Dermis blood vessel endothelial cell (primary cell): ENCODE measurements at places on chromosomes 2 and 18. TPM values are rescaled to one million over a fixed set of nuclear protein-coding genes. Genes with fewer than 3 reads are reported as not detected.

Gene LYG2
- total RNA-seq = not detected in 2 replicates

Gene CHMP1B
- total RNA-seq = 71.8 and 89.3 TPM in 2 replicates

Gene INHBB
- 8.5 and 11.8 TPM in 2 replicates for total RNA-seq

Gene DSG1
- total RNA-seq = not detected in 2 replicates

Gene HOXD12
- total RNA-seq = not detected in 2 replicates

Gene MC2R
- total RNA-seq = not detected in 2 replicates

Gene IL1R2
- 0.28 and 0.34 TPM in 2 replicates for total RNA-seq

Gene C1D
- total RNA-seq = 8.3 and 20.8 TPM in 2 replicates

Gene UBE2E3
- total RNA-seq = 51.9 and 75.2 TPM in 2 replicates

Gene TRIM54
- 0.74 and 1.2 TPM in 2 replicates for total RNA-seq

Gene DPP10
- not detected in 2 replicates for total RNA-seq

Gene RAD51AP2
- total RNA-seq = not detected in 2 replicates

Gene NEB
- total RNA-seq = 1.0 and 1.2 TPM in 2 replicates

GRCh38 chr2:43391201-43391877 is 164.9 kb upstream of the ZFP36L2 start:
- no peak for DNase-seq

GRCh38 chr2:66700677-66701066 is 265.7 kb downstream of the MEIS1 start:
- DNase-seq = no peak

DNA sequence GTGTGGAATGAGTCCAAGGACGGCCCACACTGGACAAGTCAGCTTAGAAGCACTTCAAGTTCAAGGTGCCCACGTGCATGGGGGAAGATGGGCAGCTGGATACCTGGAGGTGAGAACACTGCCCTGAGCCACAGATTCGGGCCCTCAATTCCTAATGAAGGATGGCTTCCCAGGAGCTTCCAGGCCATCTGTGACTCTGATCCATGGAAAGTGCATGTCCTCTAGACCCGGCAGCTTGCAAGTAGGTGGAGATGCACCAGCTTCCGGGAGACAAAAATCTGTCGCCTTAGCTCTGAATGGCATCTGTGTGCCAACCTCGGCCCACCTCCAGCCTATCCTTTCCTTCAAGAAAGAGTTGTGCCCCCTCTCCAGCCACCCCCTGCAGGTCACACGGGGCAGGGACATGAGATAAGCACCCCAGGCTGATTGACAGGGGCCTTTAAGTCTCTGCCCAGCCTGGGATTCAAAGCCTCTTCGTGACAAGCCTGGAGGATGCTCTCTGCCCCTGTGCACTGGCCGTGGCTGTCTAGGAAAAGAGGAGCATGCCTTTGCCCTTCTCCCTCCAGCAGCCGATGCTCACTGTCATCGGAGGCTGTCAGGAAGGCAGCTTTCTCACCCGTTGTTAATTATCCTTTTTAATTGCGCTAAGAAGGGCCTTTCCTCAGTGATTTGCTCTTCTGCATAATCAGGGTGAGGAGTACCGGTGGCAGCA is 65.5 kb downstream of the BIN1 start:
- no peak for DNase-seq

- DNase-seq = peak; percentile 85
Observed at GRCh38 chr18:29154758-29155725, 978.1 kb upstream of the CDH2 start.

DNA sequence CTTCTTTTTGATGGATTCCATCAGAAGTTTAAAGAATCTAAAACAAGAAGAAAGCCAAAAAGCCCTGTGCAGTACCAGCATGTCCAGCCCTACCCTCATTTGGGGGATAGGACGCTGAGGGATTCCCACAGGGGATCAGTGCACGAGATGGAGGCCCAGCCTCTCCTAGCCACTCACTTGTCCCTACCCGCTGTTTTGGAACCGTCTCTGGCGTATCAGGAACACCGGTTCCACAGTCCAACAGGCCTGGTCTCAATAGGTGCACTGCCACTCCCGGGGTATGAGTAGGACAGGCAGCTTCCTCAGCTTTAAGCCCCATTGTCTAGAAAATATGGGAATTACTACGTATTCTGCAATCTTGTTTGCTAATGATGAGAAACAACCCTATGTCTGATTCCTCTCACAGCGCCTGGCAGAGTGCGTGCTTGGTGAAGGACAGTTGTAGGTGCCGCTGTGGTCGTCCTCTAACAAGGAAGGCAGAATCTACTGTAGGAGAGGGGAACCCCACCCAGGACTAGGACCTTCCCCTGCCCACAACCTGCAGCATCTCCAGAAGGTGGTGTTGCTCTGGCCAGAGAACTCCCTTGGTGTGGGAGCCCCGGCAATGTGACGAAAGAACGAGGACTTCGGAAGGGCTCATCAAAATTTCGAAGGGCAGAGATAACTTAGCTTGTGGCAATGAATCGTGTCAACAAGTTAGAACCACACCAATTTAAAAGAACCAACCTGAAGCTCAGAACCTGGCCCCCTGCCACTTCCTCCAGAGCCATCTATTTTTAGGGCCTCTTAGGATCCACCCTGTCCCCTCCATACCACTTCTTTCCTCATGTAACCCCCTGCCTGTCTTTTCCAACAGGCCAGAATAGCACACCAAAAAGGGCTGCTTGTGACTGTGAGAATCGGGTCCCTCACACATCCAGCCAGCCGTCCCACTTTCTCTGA is 71.7 kb downstream of the POLR1A start:
- DNase-seq = no peak

DNA sequence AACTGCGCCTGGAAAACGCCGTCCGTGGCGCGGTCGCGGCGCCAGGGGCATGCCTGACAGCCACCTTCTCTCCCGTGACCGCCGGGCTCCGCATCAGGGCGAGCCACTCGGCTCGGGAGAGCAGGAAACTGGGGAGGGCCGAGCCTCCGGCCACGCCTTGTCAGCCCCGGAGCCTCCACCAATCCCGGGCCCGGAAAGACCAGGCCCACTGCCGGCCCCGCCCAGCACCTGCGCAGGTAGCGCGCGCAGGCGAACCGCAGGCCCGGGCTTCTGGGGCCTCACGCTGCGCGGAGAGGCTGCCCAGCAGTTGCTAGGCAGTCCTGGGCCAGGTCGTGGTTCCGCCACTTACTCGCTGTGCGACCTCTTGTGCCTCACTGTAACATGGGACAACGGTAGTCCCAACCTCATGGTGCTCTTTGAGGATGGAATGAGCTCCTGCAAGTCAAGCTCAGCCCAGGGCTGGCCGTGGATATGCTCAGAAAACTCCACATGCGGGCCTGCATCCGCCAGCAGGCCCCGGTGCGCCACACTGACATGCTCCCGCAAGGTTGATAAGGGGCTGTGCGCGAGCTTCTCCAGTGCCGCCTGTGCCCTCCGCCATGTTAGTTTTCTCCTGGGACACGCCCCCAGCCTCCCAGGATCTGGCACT is 97.1 kb downstream of the INHBB start:
- DNase-seq = no peak

DNA sequence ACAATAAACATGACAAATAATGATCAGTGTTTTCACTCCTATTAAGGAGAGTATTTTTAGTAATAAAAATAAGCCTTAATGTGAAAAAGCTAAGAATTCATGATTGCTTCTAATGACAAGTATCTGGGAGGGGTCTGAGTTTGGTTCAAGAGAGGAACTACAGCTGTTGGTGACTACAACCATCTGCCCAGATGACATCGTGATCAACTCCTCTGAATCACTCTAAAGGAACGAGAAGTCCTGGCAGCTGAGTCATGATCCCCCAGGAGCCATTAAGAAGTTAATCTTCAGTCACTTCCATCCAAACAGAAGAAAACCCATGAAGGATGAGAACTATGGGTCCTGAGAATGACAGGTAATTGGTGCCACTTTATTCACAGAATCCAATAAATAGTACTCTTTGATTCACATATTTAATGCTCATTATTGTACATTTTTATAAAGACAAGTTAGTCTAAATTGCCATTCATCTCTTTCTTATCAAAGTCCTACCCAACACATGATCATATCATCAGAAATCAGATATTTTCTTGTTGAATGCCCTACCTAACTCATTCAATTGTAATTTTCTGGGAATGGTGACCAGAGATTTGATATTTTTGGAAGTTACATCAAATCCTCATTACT is 6.8 kb downstream of the TFPI start:
- peak; percentile 95 for DNase-seq

- no peak for DNase-seq
Observed at GRCh38 chr2:147639891-147640290, 204.9 kb upstream of the ACVR2A start.

DNA sequence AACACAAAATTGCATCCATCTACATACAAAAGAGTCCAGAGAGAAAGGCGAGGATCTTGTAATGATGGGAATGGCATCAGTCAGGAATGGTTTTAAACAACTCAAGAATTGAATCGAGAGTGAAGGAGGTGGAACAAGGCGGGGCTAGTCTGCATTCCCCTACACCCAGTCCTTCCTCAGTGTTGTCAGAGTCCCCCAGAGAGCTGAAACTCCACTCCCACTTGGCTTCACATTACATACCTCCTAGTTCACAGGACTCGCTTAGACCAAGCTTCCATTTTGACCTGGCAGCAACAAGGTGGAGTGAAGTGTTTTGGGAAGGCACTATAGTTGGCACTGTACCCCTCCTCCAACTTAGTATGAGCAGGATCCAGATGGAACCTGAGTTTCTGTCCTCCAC is 1273.5 kb upstream of the CRIM1 start:
- no peak for DNase-seq

DNA sequence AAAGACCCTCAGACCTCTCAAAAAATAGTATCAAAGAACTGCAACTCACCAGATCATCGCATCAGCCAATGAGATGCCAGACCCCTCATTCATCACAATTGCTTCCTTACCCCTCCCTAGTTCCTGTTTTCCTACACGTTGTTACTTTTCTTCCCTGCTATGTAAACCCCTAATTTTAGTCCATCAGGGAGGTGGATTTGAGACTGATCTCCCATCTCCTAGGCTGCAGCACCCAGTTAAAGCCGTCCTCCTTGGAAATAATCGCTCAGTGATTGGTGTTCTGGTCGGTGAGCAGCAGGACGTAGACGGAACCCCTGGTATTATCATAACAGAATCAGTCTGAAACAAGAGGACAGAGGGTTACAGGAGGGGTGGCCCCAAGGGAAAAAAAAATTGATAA is 44.0 kb upstream of the MAP4K4 start:
- DNase-seq = no peak

- no peak for DNase-seq
Observed at GRCh38 chr2:95041060-95041823, 15.7 kb downstream of the MAL start.

DNA sequence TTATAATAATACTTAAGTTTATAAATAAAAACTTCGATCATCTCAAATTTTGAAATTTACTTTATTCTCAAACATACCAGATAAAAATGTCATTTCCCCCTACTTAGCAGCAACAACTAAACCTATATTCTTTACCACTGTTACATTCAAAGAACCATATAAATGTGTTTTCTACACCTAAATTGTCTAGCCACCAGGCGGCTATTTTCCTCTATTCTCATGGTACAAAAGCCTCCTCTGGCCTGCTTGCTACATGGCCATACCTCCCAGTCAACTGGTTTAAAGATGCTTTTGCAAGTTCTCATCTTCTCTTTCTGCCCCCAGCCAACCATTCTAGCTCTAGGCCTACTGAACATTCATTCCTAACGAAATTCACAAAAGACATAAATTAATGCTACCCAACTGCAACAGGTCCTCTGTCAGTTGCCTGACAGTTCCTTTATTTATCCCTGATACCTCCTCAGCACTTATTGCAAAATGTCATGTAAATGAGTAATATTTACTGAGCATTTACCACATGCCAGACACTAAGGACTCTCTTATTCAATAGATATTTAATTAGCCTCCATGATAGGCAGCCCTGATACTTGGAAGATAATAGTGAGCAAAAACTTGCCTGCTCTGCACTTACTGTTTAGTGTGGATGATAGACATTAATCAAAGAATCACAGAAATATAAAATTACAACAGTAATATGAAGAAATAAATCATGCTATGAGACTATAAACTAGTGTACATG is 5.0 kb downstream of the C1D start:
- no peak for DNase-seq

DNA sequence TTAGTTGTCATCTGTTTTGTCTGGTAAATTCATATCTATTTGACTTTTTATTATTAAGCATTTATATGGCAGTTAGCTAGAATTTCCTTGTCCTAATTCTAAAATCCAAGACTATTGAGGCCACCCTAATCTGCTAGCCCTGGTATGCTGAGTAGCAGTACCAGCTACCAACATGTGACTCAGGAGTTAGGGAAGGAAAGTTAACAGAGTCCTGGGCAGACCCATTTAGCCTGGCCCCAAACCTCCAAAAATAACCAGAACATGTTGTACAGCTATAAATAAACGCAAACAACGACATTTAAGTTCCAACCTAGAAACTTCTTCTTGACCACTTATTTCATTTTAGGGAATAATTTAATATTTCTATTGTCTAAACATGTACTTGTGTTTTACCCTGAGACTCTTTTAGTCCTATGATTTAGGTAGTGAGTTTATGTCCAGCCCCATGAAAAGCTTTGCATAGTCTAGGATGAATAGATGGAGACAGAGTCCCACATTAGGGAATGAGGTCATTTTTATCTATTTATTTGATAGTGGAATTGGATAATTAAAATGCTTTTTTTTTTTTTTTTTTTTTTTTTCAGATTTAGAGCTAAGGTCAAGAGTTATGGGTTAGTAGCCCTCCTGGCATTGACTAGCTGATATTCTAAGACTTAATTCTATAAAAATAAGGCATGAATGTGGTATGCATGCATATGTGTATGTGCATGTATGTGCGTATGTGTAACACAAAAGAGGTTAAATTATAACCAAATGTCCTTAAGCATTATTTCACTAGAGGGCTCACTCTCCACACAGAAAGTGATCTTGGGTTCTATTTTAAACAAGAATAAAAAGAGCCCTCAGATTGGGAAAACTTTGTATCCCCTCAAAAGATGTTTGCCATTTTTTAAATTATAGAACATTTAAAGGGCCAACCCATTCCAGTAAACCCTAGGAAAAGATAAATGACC is 160.1 kb upstream of the MAPRE2 start:
- DNase-seq = no peak

GRCh38 chr2:221562226-221562625 is 9.9 kb downstream of the EPHA4 start:
- DNase-seq = no peak

GRCh38 chr18:58754544-58755068 is 83.3 kb downstream of the MALT1 start:
- DNase-seq = no peak

DNA sequence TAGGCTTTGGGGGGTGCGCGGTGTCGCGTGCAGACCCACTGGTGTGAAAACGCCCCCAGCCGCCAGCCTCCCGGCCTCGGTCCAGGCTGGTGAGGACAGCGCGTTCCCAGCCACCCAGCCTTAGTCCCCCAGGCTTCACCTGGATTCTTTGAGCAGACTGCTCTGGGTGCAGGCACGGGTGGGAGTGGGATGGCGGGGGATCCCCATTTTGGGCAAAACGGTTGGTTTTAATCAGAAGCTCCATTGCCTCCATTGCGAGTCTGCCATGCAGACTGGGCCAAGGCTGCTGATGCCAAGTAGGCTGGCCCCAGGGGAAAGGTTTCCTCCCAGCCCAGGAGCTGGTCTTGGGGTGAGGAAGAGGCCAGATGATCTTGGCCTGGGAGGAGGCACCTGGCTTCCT is 445 bp downstream of the MLPH start:
- no peak for DNase-seq

DNA sequence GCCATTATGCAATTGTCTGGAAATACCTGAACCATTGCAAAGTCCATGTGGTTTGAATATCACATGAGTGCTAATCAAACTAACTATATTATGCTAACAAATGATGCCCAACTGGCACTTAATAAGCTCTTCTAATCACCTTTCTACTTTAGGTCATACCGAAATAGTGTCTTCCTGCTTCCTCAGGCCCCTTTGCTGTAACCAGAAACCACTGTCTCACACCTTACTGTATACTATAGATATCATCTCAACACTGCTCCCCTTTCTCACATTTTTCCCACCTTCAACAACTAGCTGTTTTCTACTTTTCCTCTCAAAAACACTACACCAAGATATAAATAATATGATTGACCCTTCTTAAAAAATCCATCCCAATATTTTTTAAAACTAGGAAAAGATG is 633.9 kb downstream of the BCL11A start:
- no peak for DNase-seq
